ENCODE measurements at places on chromosomes 6 and 20. TPM values are rescaled to one million over a fixed set of nuclear protein-coding genes. Genes with fewer than 3 reads are reported as not detected.

The MAP7 gene
- 1.3 TPM for total RNA-seq

The MTFR2 gene
- total RNA-seq, result 1.6 TPM

DNA sequence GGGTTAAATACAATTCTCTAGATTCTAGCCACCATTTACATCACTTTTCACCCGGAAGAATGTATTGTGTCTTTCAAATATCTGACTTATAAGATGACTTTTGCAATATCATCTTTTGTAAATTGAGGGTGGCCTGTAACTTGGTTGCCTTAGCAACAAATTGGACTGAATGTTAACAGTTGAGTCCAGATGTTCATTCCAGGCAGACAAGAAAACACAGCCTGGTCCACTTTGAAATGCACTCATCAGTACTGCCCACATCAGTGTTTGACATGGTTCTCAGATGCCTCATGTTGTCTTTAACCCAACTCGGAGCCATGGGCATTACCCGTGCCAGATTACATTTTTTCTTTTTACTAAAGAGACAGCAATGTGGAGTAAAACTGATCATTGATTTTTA is 781.6 kb upstream of the CHD6 start:
- H3K4me1 ChIP-seq, result no peaks in the 10 kb centered on the region

DNA sequence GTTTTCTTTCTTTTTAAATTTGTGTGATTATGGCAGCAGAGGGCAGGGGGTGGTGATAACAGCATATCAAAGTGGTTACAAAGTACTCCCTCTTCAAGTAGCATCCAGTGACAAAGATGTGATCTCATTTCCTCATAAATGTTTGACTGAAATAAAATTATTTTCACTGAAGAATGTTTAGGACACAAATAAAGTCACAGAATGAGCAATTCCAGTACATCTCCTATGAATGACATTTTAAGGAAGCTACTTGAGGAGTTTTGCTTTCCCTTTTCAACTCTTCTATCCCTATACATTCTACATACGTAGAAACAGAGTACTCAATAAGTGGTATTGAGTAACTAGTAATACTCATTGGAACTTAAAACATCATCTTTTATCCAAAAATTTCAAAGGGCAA is 13.9 kb upstream of the GABRR2 start:
- H3K4me3 ChIP-seq, result no peak overlapping the region
- H3K4me1 ChIP-seq, result peaks cover 2% of the 10 kb centered on the region
- H3K36me3 ChIP-seq, result peaks cover 46% of the 10 kb centered on the region
- no peaks in the 10 kb centered on the region for H3K27me3 ChIP-seq
- no peak for DNase-seq

The ARMH2 gene
- 3.0 TPM for total RNA-seq

DNA sequence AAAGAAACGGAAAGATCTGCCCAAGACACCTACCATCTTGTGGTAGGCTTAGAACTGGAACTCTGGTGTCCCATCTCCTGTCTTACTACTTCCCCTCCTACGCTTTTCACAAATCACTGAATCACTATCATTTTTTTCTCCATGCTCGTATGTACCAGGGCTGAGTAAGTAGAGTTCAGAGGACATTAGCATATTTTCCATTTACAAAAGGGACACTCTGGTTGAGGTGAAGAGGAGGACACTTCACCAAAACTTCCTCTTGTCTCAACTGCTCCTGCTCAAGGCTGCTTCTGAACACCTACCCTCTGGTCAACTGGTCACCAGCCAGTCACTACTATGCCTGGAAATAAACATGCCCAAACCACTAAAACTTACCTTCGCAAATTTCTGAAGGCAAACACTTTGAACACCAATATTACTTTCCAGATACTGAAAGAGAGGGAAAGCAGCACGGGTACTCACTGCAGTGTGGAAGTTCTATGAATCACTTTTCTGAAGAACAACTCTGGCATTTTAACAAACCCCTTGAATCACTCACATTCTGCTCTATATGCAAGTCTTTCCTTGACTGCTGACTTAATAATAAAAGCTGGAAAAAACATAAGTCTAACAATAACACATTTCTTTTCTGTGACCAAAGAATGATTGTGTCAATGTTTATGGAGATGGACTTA is 123.3 kb downstream of the INSM1 start:
- H3K36me3 ChIP-seq, result no peaks in the 10 kb centered on the region
- H3K27me3 ChIP-seq, result no peaks in the 10 kb centered on the region
- H3K27ac ChIP-seq, result no peak overlapping the region
- H3K4me3 ChIP-seq, result no peak overlapping the region

The FAM217A gene
- not detected for total RNA-seq

GRCh38 chr20:33296206-33296605 is 13.2 kb downstream of the BPIFB1 start:
- H3K4me3 ChIP-seq, result no peak overlapping the region
- no peaks in the 10 kb centered on the region for H3K36me3 ChIP-seq
- H3K4me1 ChIP-seq, result peaks cover 6% of the 10 kb centered on the region
- H3K27ac ChIP-seq, result no peak overlapping the region

GRCh38 chr6:16511723-16512489 is 249.4 kb downstream of the ATXN1 start:
- H3K36me3 ChIP-seq, result peaks cover 3% of the 10 kb centered on the region
- no peaks in the 10 kb centered on the region for H3K27me3 ChIP-seq
- DNase-seq, result no peak
- H3K27ac ChIP-seq, result peak overlapping the region; percentile 55
- peaks cover 37% of the 10 kb centered on the region for H3K4me1 ChIP-seq

- H3K4me3 ChIP-seq, result no peak overlapping the region
- no peaks in the 10 kb centered on the region for H3K27me3 ChIP-seq
- H3K27ac ChIP-seq, result peak overlapping the region; percentile 69
Observed at GRCh38 chr20:63911176-63911575, 16.2 kb downstream of the DNAJC5 start.

- H3K36me3 ChIP-seq, result no peaks in the 10 kb centered on the region
- DNase-seq, result no peak
- H3K27ac ChIP-seq, result no peak overlapping the region
- no peak overlapping the region for H3K4me3 ChIP-seq
- H3K4me1 ChIP-seq, result no peaks in the 10 kb centered on the region
Observed at GRCh38 chr6:65667916-65668656, 38.9 kb downstream of the EYS start.

- H3K36me3 ChIP-seq, result no peaks in the 10 kb centered on the region
- H3K4me3 ChIP-seq, result no peak overlapping the region
- H3K4me1 ChIP-seq, result peaks cover 11% of the 10 kb centered on the region
- H3K27ac ChIP-seq, result peak overlapping the region; percentile 44
- no peaks in the 10 kb centered on the region for H3K27me3 ChIP-seq
- DNase-seq, result peak; percentile 84
Observed at GRCh38 chr20:39849664-39850063, 839.4 kb downstream of the MAFB start.

DNA sequence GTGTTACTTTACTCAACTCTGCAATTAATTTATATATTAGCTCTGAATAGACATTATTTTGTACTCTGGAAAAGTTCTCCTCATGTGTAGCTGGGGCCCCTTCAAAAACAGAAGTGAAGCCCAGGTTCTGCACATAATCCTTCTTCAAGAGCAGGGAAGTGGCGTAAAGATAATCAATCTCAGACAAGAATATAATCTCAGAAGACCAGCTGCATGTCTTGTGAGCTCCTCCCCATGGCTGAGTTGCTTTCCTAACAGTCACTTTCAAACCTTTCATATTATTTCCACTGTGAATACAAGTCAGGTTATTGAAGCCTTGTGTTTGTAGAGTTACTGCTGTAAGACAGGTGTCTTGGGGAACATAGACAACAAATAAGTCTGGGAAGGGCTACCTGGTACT is 691.9 kb downstream of the RFPL4B start:
- H3K36me3 ChIP-seq, result no peaks in the 10 kb centered on the region
- no peak overlapping the region for H3K4me3 ChIP-seq
- no peaks in the 10 kb centered on the region for H3K27me3 ChIP-seq

GRCh38 chr6:156396068-156396771 is 381.0 kb upstream of the ARID1B start:
- H3K4me1 ChIP-seq, result no peaks in the 10 kb centered on the region
- H3K4me3 ChIP-seq, result no peak overlapping the region
- no peak for DNase-seq
- H3K27me3 ChIP-seq, result peaks cover 10% of the 10 kb centered on the region
- no peak overlapping the region for H3K27ac ChIP-seq

DNA sequence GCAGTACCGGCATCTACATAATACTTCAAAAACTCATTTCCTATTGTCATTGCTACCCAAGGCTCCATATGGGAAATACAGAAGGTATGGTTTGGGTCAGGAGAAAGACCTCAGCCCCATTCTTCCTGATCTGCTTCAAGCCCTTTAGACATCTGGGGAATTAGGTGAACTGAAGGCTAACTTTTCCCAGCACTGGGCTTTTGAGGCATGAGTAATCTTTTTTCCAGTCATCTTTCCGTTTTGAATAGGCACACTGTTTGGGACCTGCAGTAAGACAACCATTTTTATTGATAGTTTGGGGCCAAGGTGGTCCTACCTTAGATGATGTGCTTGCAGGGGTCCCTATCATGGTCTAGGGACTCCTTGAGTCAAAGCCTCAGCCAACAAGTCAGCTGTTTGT is 198.4 kb downstream of the HAO1 start:
- no peak overlapping the region for H3K27ac ChIP-seq
- no peaks in the 10 kb centered on the region for H3K27me3 ChIP-seq
- no peaks in the 10 kb centered on the region for H3K36me3 ChIP-seq
- no peak overlapping the region for H3K4me3 ChIP-seq
- DNase-seq, result no peak
- no peaks in the 10 kb centered on the region for H3K4me1 ChIP-seq

The QRSL1 gene
- 21.8 TPM for total RNA-seq

GRCh38 chr6:74979065-74979766 is 226.6 kb downstream of the COL12A1 start:
- no peaks in the 10 kb centered on the region for H3K36me3 ChIP-seq
- H3K27me3 ChIP-seq, result no peaks in the 10 kb centered on the region
- H3K27ac ChIP-seq, result no peak overlapping the region
- H3K4me1 ChIP-seq, result no peaks in the 10 kb centered on the region
- no peak overlapping the region for H3K4me3 ChIP-seq

GRCh38 chr20:60209048-60209447 is 250.8 kb downstream of the CDH26 start:
- H3K27me3 ChIP-seq, result no peaks in the 10 kb centered on the region
- H3K4me1 ChIP-seq, result peaks cover 11% of the 10 kb centered on the region
- no peak overlapping the region for H3K4me3 ChIP-seq
- no peak for DNase-seq
- H3K36me3 ChIP-seq, result no peaks in the 10 kb centered on the region

GRCh38 chr6:5260111-5260620 is 584 bp downstream of the LYRM4 start:
- no peaks in the 10 kb centered on the region for H3K36me3 ChIP-seq
- peak; percentile 93 for DNase-seq
- peak overlapping the region; percentile 98 for H3K27ac ChIP-seq
- H3K27me3 ChIP-seq, result no peaks in the 10 kb centered on the region
- H3K4me1 ChIP-seq, result peaks cover 15% of the 10 kb centered on the region
- peak overlapping the region; percentile 75 for H3K4me3 ChIP-seq

DNA sequence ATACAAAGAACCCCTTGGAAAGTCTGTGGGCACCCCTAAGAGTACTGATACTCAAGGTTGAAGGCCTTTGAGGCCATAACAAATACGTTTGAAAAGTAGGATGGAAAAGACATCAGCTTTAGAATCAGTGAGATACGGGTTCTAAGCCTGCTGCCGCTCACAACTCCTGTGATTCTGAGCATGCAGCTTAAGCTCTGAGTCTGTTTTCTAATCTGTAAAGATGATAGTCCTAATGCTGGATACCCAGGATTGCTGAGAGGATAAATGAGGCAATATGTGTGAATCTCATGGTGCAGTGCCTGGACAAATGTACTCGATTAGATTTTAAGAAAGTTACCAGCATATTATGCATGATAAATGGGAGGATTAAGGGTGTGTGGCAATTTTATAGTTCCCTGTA is 321.0 kb upstream of the HSF2 start:
- H3K36me3 ChIP-seq, result no peaks in the 10 kb centered on the region
- no peak overlapping the region for H3K27ac ChIP-seq
- H3K4me1 ChIP-seq, result no peaks in the 10 kb centered on the region
- H3K4me3 ChIP-seq, result no peak overlapping the region
- DNase-seq, result no peak

The RCAN2 gene
- total RNA-seq, result 6.4 TPM

DNA sequence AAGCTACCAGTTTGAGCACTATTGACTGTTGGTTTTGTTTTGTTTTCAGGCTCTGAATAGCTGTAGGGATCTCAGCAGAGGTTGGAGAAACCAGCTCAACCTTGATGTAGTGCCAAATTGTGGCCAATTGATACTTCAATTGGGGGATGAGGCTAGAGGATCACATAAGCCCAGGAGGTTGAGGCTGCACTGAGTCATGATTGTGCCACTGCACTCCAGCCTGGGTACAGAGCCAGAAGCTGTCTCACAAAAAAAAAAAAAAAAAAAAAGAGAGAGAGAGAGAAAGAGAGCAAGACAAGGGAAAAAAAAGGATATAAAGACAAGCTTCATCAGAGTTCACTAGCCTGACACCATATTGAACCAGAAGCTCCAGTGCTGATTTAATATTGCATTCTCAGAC is 702.1 kb downstream of the FRK start:
- no peak for DNase-seq
- H3K27ac ChIP-seq, result no peak overlapping the region
- H3K36me3 ChIP-seq, result no peaks in the 10 kb centered on the region
- no peaks in the 10 kb centered on the region for H3K27me3 ChIP-seq
- H3K4me1 ChIP-seq, result no peaks in the 10 kb centered on the region
- no peak overlapping the region for H3K4me3 ChIP-seq

GRCh38 chr6:36722879-36723278 is 25.3 kb downstream of the RAB44 start:
- H3K27ac ChIP-seq, result no peak overlapping the region
- H3K36me3 ChIP-seq, result no peaks in the 10 kb centered on the region
- no peaks in the 10 kb centered on the region for H3K27me3 ChIP-seq
- H3K4me1 ChIP-seq, result no peaks in the 10 kb centered on the region
- no peak overlapping the region for H3K4me3 ChIP-seq
- peak; percentile 27 for DNase-seq

The PRL gene
- total RNA-seq, result not detected

The PLN gene
- total RNA-seq, result 0.43 TPM

The SYNDIG1 gene
- total RNA-seq, result 1.0 TPM

The TRAPPC3L gene
- 6.3 TPM for total RNA-seq

The RAET1E gene
- 2.1 TPM for total RNA-seq

GRCh38 chr6:33008944-33009861 is at the start of gene HLA-DOA:
Gene HLA-DOA, minus strand, starts transcription at chr6:33009591.
- H3K4me1 ChIP-seq, result peaks cover 34% of the 10 kb centered on the region
- H3K4me3 ChIP-seq, result peak within 1 kb of the TSS; percentile 49
- no peaks in the 10 kb centered on the region for H3K27me3 ChIP-seq
- peak; percentile 84 for DNase-seq

GRCh38 chr6:162681447-162681846 is 46.1 kb downstream of the PRKN start:
- no peaks in the 10 kb centered on the region for H3K36me3 ChIP-seq
- H3K4me3 ChIP-seq, result no peak overlapping the region
- H3K27me3 ChIP-seq, result no peaks in the 10 kb centered on the region
- H3K27ac ChIP-seq, result no peak overlapping the region
